ENCODE measurements at places on chromosomes 4 and X.
A peak's percentile ranks its signal among the peaks of the same experiment; 100 is the strongest.

- DNase-seq: no peak
Measured at GRCh38 chrX:623599-624315, 6.8 kb upstream of the SHOX start.

- DNase-seq: no peak
Measured at GRCh38 chrX:24732766-24733500, 39.2 kb downstream of the POLA1 start.

DNA sequence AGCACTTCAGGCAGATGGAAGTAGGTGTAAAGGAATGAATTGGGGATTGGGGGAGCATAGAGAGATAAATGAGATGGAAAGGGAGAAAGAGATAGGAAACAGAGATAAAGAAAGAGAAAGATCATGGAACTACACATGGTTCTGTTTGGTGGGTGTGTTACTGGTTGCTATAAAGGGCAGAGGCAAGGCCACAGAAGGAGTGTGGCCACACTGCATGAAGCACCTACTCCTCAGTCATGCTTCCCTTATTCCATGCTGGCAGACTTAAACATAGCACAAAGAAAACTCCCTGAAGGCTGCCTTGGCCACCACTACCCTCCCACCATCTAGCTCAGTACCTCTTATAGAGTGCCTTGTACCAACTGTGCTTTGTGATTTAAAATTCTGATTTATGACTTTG, 56.9 kb downstream of the OPHN1 start:
- no peak for DNase-seq

DNA sequence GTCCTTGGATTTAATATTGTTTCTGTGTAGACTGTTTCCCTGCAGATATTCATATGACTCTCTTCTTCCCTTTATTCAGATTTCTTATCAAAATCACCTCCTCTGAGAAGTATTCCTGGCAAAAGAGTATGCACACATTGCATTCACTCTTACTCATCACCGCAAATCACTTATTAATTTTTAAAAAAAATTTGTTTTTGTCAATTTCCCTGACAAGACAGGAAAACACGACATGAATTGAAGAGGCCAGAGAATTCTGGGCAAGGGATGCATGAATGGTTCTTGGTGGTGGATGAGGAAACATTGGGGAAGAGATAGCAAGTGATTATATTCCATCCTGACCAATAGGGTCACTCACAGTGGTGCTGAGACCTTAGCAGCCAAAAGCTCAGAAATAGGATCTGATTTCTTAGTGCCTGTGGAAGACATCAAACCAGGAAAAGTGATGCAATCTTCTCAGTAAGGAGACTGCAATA, 522.5 kb upstream of the AGA start:
- DNase-seq: no peak

DNA sequence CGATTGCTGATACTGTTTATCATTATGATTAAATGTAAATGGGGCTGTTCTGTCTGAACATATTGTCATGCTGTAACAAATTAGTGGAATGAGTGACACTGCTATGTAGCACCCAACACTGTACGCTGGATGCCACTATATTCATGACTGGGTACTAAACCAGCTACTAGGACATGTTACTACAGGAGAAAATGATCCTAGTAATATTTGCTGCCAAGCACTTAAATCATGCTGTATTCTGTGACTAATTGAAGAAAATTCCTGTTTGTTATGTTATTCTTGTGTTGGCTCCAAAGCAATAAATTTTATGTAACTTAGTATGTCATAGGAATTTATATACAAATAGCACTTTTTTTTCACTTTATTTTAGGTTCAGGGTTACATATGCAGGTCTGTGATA, 804.2 kb downstream of the CENPC start:
- DNase-seq: no peak

- DNase-seq: no peak
Measured at GRCh38 chrX:43717161-43717560, 61.1 kb downstream of the MAOA start.

DNA sequence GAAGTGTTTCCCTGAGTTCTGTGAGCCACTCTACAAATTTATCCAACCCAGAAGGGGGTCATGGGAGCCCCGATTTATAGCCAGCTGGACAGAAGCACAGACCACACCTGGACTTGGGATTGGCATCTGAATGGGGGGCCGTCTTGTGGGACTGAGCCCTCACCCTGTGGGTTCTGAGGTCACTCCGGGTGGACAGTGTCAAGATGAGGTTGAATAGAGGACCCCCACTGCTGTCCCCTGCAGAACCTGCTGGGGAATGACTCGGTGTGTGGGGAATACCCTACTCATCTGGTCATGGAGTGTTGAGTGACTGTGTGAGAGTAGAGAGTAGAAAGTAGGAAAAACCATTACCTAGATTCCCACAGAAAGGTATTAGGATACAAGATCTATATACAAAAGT, 67.5 kb downstream of the ZFYVE28 start:
- DNase-seq: no peak

- DNase-seq: peak; percentile 33
Measured at GRCh38 chrX:119870626-119871131, 854 bp downstream of the RNF113A start.

DNA sequence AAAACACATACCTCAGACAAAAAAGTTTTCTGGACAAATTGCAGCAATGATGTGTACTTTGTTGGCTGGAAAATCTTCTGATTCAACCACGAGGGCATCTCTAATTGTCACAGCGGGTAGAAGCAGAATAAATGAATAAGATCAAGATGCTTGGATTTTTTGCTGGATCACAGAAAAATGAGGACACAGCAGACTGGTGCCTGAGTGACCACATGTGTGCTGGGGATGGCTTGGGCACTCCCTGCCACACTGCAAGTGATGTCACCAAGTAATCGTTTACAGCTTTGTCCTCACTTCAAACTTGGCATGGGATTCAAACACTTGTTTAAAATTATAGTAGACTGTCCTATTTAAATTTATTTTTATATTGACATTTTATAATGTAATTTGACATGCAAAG, 557.0 kb downstream of the SPRY1 start:
- DNase-seq: no peak

- DNase-seq: no peak
Measured at GRCh38 chr4:69060651-69061308, 35.5 kb upstream of the UGT2B7 start.

DNA sequence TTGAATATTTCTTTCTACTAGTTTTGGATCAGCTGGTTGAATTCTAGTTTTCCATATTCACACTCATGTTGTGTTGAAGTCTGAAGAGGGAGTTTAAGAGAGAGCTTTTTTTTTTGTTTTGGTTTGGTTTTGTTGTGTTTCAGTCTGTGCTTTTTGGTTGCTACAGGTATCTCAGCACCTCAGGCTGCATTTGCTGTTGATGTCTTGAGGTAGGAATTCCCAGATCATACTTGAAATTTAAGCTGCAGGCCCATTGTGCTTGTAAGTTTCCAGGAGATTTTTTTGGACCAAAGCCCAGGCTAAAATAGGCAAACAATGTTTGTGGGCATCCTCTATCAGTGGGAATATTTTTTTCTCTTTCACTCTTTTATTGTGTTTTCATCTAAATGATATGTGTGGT, 190.2 kb upstream of the AGA start:
- DNase-seq: no peak

- no peak for DNase-seq
Measured at GRCh38 chr4:113094802-113095201, 45.3 kb downstream of the ANK2 start.

GRCh38 chr4:4776934-4777333, 82.5 kb upstream of the MSX1 start:
- no peak for DNase-seq

- DNase-seq: no peak
Measured at GRCh38 chr4:77500801-77501200, 104.8 kb upstream of the CXCL13 start.

- no peak for DNase-seq
Measured at GRCh38 chr4:121989715-121990114, 37.9 kb upstream of the TRPC3 start.

DNA sequence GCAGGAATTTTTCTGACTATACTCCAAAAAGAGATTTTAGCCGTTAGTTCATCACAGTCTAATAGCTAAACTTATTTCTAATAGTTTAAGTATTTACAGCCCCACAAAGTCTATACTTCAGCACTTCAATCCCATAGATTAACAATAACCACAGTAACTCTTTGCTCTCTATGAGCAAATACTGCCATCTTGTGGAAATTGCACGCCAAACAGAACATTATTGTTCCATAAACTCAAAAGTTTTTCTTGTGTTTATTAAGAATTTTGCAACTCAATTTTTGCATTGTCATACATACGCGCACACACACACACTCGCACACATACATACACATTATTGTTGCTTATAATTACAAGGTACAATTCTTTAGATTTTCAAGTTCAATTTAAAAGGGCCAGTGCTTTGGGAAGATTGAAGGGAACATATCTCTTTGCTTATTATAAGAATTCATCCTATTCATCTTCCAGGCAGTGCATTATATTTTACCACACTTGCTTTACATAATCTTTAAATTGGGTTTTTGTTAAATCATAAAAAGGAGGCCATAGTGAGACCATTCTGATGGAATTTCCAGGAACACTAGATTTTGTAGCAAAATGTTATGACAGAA, 63.8 kb upstream of the ATOH1 start:
- peak; percentile 18 for DNase-seq

DNA sequence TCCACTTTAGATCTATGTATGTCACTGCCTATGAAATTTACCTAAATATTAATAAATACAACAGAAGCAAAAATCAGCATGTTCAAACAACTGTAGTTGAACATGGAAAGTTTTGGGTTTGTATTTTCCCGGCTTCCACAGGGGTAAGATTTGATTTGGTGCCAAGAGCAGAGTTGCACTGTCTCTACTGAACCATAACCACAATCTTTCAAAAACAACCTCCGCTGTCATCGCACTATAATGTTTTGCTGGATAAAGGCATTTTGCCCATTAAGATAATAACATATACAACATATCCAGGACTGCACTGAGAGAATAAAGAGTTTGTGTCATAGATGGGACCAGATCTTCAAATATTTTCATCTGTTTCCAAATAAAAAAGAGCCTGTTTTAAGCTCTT, 94.9 kb downstream of the TENM3 start:
- DNase-seq: no peak

- no peak for DNase-seq
Measured at GRCh38 chr4:151004222-151004621, 10.9 kb downstream of the LRBA start.

DNA sequence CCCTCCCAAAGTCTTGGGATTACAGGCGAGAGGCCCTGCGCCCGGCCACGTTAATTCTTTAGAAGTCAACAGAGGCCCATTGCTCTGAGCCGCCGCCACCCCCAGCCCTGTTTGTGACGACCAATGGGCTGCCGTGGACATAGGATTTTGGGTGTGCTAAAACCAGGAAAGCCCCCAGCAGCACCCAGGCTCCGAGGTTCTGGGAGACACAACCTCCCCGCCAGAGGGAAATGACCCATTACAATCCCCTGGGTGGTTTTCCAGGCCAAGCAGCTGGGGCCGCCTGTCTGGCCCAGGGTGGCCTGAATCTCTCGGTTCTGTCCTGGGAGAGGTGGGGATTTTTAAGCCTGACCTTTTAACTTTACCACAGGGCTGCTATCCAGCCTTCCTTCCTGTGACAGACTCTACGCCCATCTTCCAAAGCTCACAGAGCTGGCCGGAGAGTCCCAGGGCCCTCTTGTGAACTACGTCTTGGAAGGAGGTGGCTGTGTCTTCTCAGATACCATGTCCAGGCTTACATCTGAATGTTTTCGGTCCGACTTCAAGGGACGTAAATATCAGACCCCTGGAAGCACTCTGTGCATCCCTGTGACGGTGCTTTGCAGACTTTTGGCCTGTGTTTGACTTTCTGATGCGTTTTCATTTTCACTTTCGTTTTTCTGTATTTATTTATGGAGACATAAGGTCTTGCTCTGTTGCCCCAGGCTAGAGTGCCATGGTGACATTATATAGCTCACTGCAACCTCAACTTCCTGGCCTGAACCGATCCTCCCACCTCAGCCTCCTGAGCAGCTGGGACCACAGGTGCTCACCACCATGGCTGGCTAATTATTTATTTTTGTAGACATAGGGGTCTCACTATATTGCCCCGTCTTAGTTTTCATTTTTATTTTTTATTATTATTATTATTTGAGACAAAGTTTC, 36.0 kb downstream of the P2RY8 start:
- peak; percentile 63 for DNase-seq

DNA sequence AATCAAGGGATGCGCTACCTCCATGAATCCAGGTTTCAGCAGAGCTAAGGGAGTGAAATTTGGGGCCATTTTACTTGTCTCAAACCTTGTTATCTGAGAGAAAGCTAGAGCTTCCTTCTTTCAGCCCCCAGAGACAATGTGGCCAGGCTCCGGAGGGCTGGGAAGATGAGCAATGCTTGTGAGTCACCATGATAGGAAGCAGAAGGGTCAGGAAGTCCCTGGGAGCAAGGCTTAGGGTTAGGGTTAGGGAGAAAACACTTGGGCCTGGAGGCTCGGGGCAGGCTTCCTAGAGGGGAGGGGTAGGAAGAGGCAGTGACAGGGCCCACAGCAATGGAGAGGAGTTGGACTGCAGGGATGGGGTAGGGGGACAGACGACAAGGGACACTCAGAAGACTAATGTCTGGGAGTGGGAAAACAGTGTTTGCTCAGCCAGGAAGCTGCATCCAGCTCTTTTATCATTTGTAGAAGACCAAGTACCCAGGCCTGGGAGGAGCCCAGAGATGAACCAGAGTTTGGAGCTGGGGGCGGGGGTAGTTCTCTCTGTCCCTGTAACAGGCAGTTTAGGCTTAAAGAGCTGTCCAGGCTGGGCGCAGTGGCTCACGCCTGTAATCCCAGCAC, 16.4 kb upstream of the PORCN start:
- DNase-seq: no peak

- no peak for DNase-seq
Measured at GRCh38 chrX:123859409-123859845, 426 bp upstream of the XIAP start.

DNA sequence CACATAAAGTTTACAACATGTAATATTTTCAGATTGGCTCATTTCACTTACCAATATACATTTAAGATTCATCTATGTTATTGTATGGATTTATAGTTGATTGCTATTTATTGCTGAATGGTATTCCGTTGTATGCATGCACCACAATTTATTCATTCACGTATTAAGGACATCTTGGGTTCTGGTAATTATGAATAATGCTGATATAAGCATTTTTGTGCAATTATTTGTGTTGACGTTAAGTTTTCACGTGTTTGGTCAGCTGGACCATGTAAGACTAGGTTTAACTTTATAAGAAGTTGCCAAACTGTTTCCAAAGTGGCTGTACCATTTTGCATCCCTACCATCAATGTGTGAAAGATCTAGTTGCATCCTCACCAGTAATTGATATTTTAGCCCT, 35.1 kb downstream of the MAGEB10 start:
- DNase-seq: no peak

DNA sequence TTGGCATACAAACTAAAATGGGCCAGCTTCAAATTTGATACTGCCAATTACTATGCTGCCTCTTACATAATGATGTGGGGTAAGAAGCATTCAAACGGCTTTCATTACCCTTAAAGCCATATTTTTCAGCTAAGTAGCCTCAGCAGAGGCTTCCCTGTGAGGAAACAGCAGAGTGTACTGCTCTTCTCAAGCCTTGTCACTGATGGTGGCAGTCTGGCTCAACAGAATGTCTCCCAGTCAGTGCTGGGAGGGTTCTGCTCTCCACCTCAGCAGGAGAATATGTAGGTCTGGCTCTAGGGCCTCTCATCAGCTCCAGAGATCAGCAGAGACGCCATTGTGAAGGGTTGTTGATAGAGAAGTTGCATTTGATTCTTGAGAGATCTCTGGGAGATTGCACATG, 44.6 kb upstream of the MBNL3 start:
- DNase-seq: no peak
